CD4-positive, alpha-beta T cell (primary cell): ENCODE measurements at places on chromosomes 5 and 9.

DNA sequence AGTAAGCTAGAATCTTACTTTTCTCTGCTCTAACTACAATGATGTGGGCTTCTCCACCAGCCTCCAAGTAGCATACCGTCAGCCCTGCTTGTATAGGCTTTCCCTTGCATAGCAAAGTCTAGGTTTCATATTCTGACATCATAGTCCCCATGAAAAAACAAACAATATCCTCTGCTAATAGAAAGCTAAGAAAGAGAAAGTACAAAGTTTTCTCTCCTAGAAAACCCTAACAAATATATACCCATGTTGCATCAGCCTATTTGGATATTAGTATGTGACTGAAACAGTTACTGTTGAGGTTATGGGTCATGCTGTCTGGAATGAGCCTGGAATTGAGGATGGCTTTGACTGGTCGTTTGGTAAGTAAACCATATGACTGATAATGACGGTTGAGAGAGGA is 1696.0 kb downstream of the MAT2B start:
- no peak for DNase-seq

- DNase-seq, result peak; percentile 66
Observed at GRCh38 chr9:35605351-35606137, 482 bp downstream of the TESK1 start.

GRCh38 chr5:9596824-9597223 is 33.3 kb downstream of the TAS2R1 start:
- no peak for DNase-seq

DNA sequence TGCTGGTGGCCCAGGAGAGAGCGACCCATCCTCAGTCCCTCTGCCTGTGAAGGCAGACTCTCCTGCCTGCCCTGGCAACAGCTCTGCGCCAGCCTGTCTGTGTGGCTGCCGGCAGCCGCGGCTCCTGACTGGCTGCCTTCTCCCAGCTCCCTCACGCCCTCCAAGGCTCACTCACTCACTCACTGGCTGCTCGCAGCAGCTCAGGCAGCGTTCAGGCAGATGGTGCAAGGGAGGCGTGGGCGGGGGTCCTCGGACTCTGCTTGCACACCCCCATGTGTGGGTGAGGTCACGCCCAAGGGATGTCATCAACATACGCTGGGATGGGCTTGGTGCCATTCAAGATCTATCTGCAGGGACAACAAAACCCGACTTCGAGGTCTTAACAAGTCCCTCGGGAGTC is 66.7 kb downstream of the DAB2IP start:
- no peak for DNase-seq

DNA sequence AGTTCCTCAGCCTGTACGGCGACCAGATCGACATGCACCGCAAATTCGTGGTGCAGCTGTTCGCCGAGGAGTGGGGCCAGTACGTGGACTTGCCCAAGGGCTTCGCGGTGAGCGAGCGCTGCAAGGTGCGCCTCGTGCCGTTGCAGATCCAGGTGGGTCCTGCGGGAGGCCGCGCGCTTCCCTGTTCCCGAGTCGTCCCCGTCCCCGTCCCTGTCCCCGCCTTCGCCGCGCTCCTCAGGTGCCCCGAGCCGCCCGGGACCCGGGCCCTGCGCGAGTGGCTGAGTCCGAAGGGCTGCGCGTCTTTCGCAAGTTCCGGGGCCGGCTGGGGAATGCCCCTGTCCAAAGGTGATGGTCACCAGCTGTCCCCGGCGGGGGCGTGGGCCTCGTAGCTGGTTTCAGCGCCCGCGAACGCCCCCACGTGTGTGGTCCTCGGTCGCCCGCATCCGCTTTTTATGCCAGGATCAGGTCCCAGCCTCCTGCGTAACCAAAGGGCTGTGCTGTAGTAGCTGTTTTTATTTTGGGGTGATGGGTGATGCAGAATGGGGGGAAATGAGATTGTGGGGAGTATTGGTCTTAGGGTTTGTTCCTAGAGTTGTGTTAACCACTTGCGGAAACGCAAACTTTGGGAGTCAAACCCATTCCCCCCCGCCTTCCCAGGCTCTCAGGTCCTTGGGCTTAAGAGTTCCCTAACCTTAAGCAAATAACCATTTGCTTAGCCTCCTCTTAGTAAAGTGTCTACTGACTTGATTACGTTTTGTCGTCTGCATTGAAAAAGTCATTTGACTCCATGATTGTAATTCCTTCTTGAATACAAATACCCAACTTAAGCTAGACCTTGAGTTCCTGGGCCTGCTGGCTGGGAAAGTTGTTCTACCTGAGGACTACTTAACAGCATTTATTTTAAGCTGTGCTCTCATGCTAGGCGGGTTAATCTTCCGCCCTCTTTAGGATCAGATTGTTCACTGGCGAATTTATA is 663 bp downstream of the ISOC1 start:
- DNase-seq, result peak; percentile 1

GRCh38 chr5:14351845-14352712 is 208.9 kb downstream of the TRIO start:
- peak; percentile 43 for DNase-seq

GRCh38 chr9:27518006-27518405 is 6.1 kb upstream of the IFNK start:
- no peak for DNase-seq

GRCh38 chr5:139494832-139495231 is 12.3 kb upstream of the STING1 start:
- no peak for DNase-seq

DNA sequence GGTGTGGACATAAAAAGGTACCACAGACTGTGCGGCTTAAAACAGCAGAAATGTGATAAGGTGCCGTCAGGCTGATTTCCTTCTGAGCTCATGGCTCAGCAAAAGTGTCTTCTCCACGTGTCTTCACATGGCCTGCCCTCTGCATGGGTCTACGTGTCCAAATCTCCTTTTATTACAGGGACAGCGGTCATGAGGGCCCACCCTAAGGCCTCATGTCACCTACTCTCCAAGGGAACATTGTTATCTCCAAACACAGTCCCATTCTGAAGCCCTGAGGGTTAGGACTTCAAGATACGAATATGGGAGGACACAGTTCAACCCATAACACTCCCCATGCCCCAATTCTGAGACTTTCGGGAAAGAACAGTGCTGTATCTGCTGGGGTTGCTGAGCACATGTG is 35.2 kb downstream of the COL23A1 start:
- DNase-seq, result no peak

DNA sequence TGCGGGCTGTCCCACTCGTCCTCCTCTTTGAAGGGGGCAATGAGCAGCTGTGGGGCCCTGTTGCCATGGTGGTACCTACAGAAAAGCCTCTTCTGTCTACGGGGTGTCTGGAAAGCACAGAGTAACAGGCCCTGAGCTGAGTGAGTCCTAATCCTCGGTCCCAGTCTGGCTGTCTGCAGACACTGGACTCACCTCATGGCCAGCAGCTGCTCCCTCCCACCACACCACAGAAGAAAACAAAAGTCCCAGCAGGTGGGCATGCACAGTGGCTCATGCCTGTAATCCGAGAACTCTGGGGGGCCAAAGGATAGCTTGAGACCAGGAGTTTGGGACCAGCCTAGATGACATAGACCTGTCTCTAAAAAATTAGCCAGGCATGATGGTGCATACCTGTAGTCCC is 19.9 kb downstream of the P4HA2 start:
- DNase-seq, result no peak
